NCI-H446 (cell line): ENCODE measurements at places on chromosomes 6 and 20.

DNA sequence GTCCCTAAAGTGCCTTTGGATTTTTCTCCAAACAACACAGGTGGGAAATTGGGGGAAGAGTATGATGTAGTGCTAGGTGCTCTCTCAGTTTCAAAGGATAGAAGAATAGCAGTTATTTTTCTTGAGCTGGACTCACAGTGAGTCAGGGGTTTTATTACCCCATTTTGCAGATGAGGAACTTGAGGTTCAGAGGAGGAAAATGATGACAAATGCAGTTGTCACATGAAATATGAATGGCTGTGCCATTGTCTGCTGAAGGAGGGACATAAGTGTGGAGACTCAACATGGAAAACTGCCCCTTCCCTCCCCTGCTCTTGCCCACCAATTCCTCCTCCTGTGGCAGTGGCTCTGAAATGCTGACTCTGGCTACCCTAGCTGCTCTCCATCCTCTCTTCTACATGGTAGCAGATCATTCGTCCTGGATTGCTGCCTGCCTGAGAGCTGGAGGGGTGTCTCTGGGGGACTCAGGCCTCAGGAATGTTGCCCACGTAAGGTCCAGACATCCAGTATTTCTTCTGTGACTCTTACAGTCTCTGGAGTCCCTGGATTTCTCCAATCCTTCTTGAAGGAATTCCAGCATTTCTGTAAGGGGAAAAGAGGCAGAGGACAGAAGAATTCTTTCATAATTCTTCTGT, 37.6 kb upstream of the EPB41L1 start:
- no peak for DNase-seq

DNA sequence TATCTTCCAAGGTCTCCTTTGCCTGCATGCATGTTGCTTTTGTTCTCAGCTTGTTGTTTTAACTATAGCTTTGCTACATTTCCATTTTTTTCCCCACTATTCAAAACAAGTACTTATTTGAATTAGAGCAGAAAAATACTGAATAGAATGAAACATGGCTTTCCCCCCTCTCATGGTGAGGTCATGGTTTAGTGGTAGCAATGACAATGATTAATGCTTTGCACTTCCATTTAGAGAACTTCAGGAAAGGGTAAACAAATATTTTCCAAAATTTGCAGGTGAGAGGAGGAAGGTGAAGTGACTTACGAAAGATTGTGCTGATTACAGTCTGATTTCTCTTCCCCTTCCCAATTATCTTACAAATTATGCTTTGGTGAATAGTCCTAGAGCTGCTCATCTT, 47.8 kb upstream of the TRAF3IP2 start:
- DNase-seq, result no peak

DNA sequence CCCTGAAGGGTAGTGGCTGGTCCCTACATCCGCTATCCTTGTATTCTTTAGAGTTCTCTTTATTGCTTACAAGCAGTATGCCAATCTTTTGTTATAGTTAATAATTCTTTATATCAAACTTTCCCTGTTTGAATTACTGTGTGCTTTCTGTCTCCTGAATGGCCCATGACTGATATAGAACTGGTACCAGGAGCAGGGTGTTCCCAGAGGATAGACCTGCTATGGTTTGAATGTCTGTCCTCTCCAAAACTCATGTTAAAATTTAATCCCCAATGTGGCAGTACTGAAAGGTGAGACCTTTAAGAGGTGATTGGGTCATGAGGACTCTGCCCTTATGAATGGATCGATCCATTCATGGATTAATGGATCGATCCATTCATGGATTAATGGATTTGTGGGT, 26.0 kb downstream of the CD164 start:
- DNase-seq, result no peak

DNA sequence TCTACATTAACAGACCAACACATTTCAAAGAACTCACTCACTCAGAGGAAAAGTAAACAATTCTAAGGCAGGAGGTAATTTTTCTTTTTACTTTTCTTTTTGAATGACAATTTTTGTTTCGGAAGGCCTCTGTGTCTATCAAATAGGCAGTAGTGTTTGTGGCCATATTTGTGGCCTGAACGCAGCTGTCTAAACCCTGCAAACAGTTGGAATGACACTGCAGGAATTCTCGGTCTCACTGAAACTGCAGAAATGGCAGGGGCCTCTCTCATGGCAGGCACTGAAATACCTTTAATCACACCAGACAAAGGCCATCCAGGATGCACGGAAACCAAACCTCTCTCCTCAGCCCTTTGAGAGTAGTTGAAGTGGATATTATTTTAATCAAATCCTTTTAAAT, 30.4 kb downstream of the FYN start:
- no peak for DNase-seq

- DNase-seq, result no peak
Measured at GRCh38 chr20:60718743-60719480, 533.1 kb upstream of the CDH4 start.

GRCh38 chr20:14631011-14631410, 293.6 kb upstream of the FLRT3 start:
- DNase-seq, result no peak

DNA sequence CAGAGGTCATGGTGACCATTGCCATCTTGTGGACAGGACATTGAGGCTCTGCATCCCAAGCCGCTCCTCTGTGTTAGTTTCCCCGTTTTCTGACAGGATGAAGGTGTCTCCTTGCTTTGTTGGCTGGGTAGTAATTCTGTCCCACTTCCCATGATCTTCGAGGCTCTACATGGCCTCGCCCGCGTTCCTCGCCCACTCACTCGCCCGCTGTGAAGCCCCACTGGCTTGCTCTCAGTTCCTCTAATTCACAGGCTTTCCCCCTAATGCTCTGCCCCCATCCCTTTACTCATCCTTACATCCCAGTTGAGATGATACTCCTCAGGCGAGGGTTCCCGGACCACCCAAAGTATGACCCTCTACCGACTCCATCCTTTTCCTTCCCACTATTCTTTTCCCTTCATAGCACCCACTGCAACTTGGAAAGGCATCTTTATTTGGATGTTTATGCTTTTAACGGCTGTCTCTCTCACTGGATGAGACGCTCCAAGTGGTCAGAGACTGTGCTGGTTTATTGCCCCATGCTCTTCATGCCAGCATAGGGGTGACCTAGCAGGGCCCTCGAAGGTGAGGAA, 511 bp upstream of the SLC35B2 start:
- DNase-seq, result no peak
